Mesendoderm (in vitro differentiated cells): ENCODE measurements at places on chromosomes 7 and 10.

GRCh38 chr10:24113901-24114300 is 95.0 kb upstream of the KIAA1217 start:
- no peak for DNase-seq

GRCh38 chr10:129191797-129192196 is 275.2 kb upstream of the MGMT start:
- DNase-seq, result no peak

GRCh38 chr7:37193087-37193774 is 255.4 kb downstream of the ELMO1 start:
- no peak for DNase-seq

DNA sequence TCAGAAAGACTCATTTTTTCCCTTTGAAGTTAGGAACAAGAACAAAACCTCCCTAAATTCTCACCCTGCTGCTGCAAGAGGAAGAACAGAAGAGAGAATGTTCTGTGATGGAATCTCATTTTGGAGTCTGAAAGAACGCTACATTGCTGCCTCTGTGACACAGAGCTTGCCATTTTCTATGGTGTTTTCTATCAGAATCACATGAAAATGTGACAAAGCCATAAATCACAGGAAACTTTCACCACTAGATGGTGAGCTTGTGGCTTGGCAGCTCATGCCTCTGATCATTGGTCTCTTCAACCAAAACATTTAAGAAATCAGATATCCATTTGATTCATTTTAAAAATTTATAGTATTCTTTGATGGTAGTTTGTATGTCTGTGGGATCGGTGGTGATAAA is 82.9 kb downstream of the CADPS2 start:
- peak; percentile 71 for DNase-seq

- peak; percentile 80 for DNase-seq
Measured at GRCh38 chr10:96470116-96470743, 43.5 kb downstream of the TLL2 start.

GRCh38 chr7:152176797-152177196 is 151.3 kb downstream of the GALNT11 start:
- DNase-seq, result no peak

DNA sequence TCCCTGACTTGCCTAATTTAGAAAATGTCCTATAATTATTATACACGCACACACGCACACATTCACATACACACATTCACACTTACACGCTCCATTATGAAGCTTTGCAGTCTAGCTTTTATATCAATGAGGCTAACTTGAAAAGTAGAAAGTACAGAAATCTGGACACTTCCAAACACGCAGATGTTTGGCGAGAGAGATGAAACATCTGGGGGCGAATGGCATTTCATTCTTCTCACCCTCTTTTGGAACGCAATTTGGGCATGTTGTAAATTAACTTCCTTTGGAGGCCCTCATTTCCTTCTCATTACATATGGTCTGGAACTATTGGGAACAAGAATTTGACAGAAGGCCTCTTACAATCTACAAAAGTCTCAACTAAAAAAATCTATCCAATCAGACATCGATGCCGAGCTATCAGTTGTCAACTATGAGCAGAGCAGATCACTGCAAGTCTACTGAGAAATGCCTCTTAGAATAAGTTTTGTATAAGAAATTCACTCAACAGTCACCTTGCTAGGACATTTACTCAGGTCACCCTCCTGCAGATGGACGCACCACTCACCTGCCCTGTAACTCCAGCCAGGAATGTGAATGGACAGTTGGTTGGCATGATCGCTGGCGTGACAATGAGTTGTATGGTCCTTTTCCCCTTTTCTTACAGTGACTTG is 115.2 kb upstream of the ADAM12 start:
- DNase-seq, result no peak

- peak; percentile 79 for DNase-seq
Measured at GRCh38 chr7:150400008-150400787, 21.1 kb downstream of the ZNF775 start.

- DNase-seq, result peak; percentile 33
Measured at GRCh38 chr7:50603287-50603686, 38.1 kb upstream of the DDC start.

- DNase-seq, result no peak
Measured at GRCh38 chr10:117184821-117185220, 12.5 kb upstream of the KCNK18 start.

GRCh38 chr10:63294781-63295180 is 161.7 kb downstream of the NRBF2 start:
- no peak for DNase-seq

GRCh38 chr10:70978816-70979480 is 90.6 kb upstream of the PCBD1 start:
- no peak for DNase-seq

GRCh38 chr7:72032934-72033333 is 379.2 kb downstream of the CALN1 start:
- no peak for DNase-seq

DNA sequence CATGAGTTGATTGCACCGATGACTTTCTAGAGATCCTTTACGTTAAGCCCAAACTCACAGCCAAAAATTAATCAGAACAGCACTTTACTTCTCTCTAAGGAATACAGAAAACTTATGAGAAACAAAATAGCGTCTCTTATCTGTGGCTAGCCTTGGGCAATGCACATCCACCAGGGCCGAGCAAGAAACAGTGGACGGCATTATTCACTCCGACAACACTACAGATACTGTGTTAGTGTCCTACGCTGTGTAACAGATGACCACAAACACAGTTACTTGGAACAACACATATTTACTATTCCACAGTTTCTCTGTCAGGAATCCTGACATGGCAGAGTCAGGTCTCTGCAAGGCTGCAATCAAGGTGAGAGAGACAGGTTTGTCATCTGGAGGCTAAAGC is 598.3 kb upstream of the ADARB2 start:
- DNase-seq, result no peak

- no peak for DNase-seq
Measured at GRCh38 chr10:22631646-22632278, 82.6 kb downstream of the PIP4K2A start.

DNA sequence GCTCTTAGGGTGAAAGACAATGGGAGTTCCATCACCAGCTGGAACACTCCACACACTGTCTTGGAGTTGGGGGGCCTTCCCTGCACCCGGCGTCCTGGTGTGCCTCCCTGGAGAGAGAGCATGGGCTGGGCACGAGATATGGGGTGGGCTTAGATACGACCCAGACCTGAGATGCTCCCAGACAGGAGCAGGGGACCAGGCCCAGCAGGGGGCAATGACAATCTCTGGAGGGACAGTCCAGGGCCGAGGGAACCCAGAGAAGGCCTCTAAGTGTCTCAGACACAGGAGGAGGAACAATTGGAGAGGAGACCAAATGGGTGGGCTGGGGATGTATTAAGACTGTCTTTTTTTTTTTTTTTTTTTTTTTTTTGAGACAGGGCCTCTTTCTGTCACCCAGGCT is 40.0 kb downstream of the MYL10 start:
- no peak for DNase-seq

GRCh38 chr7:124398937-124399552 is 366.2 kb upstream of the TMEM229A start:
- no peak for DNase-seq

GRCh38 chr10:12636571-12636970 is 287.2 kb downstream of the CAMK1D start:
- DNase-seq, result no peak

DNA sequence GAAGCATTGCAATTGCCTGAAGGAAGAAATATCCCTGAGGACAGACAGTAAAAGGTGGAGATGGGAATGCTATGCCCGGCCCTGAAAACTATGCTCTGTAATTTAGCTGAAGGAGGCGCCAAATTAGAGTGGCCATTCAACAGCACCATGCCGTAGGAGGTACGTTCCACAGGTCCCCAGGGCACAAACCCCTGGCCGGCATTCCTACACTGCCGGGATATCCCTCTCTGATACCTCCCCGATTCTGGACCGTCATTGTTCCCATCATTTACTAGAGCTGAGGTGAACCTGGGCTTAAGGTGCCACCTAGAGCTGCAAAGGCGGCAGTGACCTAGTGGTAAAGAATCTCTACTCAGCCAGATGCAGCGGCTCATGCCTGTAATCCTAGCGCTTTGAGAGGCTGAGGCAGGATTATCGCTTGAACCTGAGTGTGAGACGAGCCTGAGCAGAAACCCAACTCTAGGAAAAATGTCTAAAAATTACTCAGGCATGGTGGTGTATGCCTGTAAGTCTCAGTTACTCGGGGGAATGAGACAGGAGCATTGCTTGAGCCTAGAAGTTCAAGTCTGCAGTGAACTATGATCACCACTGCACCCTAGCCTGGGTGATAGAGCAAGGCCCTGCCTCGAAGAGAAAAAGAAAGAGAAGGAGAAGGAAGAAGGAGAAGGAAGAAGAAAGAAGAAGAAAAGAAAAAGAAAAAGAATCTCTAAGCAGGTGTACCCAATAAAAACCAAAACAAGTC is 53.0 kb upstream of the TNKS2 start:
- DNase-seq, result peak; percentile 94

- no peak for DNase-seq
Measured at GRCh38 chr10:49837051-49837478, 74.9 kb upstream of the OGDHL start.

- DNase-seq, result no peak
Measured at GRCh38 chr10:11011436-11011835, 6.2 kb upstream of the CELF2 start.

DNA sequence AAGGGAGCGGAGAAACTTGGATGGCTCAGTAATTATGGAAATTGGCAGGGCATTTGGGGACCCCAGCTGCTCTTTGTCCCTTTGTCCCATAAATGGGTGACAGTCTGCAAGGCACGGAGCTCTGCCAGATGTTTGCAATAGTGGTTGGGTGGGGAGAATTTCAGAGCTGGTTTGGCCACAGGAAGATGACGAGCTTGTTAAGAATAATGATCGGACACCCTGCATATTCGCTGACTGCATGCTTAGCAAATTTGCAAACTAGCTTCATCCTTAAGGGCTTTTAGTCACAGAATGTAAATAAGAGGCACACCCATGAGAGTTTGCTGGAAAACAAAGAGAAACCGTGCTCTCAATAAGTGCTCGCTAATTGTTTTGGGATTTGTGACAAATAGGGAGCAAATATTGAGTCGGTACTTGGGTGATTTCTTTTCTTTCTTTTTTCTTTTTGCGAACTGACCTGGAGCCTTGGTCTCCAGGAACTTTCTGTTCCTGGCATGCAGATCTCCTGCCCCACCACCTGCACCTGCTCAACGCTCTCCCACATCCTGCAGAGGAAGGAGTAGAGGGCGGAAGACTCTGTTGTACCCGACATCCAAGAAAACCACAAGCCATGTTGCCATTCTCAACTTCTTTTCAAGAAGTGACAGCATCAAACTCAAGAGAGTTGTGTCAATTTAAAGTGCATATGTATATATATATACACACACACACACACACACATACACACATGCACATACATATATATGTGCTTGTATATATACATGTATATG is 238.9 kb downstream of the CAMK1D start:
- DNase-seq, result no peak

DNA sequence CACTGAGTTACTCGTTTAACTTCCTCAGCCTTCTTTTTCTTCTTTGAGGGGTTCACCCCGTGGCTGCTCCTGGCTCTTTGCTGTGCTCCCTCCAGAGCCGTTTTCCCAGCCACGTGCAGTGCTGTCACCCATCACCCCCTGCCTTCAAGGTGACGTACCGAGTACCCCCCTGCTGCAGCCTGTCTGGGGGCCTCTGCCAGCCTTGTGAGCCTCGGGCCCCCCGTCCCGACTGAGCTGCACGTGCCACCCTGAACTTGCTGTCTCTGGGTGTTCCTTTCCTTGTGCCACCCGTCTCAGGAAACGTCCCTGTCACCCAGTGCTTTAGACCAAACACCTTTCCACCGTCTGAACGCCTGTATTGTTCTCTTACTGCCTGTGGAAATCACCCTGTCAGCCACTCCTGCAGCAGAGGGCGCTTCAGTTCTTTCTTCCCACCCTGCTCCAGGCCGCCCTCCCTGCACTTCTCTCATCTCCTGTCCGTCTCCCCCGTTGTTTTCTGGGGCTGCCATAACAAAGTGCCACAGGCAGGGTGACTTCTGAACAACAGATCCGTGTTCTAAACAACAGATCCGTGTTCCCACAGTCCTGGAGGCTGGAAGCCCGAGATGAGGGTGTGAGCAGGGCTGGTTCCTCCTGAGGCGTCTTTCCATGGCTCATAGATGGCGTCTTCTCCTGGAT is 44.6 kb downstream of the WDR37 start:
- peak; percentile 77 for DNase-seq

GRCh38 chr7:110522061-110522760 is 568.7 kb upstream of the LRRN3 start:
- no peak for DNase-seq

DNA sequence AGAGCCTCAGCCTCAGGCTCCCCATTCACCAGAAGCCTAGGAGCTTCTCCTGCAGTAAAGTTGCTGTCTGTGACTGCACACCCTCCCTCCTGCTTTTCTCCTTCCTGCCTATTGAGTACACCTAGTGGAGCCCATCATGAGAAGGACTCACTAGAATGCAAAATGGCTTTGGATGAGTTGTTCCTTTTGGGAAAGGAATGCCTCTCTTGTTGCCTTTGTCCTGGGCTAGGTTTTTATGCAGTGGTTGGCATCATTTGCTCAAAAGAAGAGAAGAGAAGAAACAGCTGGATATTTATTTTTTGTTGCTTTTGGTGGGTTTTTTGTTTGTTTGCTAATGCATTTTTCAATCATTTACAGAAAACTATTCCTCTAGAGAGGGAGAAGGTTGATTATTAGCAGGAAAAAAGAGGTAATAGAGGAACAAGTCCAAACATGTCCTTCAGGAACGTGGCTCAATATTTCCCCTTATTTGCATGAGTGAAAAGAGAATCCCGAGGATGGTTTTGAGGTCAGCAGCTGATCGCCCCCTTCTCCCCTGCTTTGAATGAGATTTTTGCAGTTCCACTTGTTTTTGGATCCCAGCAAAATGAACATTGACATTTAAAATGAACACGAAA is 369.9 kb upstream of the NRP1 start:
- DNase-seq, result no peak

DNA sequence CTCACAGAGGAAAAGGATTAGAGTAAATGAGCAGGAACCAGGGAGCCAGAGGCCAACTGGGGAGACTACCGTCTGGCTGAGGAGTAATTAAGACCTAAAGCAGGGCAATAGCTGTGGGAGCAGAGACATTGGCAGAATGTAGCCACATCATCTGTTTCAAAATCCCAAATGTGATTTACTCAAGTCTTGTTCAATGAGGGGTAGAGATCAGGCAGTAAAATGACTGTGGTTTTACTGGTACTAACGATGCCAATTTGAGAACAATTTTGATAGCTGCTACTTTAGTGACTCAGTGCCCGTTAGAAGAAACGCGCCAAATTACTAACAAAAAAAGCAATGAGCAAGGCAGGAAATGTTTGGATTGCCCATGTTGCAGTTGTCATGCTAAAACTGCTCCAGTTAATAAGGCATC is 12.7 kb upstream of the MIOS start:
- no peak for DNase-seq

DNA sequence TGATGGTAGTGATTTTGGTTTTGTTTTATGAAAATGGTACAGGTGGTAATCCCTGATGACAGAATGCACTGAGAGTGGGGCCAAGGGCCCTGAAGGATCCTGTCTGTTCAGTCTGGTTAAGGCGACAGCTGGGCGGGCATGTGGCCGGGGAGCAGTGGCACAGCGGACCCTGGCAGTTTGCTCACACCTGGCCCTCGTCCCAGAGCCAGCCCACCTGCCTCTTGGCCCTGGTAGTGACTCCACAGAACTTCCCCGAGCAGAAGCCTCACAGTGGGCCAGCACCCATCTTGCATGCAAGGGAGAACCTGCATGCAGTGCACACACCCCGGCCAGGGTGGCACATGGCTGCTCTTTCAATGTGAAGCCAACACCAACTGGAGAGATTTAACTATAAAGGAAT is 82.8 kb downstream of the ALOX5 start:
- DNase-seq, result no peak

- DNase-seq, result peak; percentile 96
Measured at GRCh38 chr7:112940314-112940732, 146.3 kb downstream of the GPR85 start.
